ENCODE measurements at places on chromosomes 6 and 20. TPM values are rescaled to one million over a fixed set of nuclear protein-coding genes. Genes with fewer than 3 reads are reported as not detected.

- no peak for DNase-seq
Measured at GRCh38 chr6:161919691-161920090, 645.8 kb upstream of the AGPAT4 start.

DNA sequence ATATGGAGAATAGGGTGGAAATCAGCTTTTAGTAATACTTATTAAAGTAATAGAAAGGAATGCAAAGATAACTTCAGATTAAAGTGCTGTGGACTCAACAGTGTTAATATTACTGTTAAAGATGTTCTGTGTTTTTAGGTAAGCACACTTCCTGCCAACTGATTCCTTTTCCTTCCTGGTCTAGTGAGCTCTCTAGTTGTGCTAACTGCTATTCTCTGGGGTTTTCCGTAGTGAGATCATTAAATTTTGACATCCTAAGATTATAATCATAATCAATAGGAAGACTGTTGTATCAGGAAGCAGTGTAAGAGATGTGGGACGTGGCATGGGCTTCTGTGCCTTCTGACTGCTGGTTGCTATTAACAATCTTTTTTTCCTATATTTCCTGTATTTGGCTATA lies 1.2 kb upstream of the TMEM217 start:
- no peak for DNase-seq

The CAP2 gene
- 3.3 TPM for total RNA-seq

- DNase-seq = no peak
Measured at GRCh38 chr6:71619836-71620235, 266.5 kb upstream of the RIMS1 start.

The UBE2C gene
- not detected for total RNA-seq

The SLC24A3 gene
- total RNA-seq = 0.28 TPM

The ID4 gene
- total RNA-seq = 23.0 TPM

DNA sequence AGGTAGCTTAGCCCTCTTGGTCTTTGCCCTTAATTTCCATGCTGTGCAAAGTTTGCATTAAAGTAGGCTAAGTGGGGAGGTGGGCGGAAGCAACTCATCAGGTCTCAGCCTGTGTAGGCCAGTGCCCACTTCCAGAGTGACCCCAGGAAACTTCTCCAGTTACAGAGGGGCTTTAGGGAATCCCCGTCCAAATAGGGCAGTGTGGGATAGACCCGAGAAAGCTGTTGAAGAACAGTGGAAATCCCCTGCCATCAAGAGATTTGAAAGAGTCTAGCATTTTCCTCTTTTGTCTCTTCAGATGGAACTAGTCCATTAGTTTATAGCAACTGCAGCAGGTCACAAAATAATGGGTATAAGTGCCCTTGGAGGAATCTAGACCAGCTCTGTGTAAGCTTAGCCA lies 20.2 kb downstream of the SF3B5 start:
- no peak for DNase-seq

DNA sequence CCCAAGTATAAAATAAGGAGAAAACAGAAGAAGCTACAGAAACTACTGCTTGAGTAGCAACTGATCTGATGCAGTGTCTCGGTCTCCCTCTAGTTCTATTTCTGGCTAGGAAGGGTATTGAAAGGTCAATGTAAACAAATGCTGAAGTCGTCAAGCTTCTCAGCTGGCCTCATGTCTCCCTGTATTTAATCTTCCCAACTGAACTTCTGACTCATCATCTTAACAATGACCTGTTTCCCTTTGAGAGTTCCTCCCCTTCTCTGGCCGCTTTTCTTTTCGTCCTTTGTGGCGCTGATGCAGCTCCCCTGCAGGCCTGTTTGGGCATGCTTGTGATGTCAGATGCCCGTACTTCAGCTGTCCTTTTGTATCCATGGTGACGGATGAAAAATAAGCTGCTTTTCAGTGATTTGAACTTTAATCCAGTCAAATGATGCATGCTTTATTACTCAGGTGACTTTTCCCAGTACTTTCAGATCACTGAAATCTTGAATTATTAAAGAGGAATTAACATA lies 7.8 kb upstream of the LCA5 start:
- peak; percentile 43 for DNase-seq

GRCh38 chr6:20235041-20235440 lies 22.8 kb upstream of the MBOAT1 start:
- DNase-seq = no peak

DNA sequence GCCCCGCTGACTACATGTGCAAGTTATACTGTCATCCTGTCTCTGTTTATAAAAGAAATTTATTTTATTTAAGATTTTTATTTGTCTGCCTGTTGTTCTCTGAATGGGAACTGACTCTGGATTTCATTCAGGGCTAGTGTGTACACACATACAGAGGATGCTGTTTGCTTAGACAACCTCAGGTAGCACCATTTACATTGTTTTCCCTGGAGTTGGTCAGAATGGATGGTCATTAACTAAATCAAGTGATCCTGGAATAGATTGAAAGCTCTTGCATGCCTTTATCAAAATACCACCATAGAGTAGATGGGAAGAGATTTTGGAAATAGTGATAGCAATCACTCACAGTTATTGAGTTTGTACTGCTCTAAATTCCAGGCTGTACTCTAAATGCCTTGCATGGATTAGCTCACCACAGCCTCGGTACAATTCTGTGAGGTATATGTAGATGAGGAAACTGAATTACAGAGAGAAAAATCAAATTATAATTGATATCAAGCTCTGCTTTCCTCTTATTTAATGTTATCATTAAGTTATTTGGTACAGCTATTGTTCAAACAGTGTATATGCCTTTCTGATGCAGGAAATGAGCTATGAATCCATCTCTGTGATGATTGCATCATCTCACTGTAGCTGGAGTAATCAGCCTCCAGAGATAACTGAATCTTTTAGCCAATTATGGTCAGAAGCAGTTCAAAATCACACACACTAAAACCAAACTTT lies 51.9 kb downstream of the RNF217 start:
- DNase-seq = no peak

DNA sequence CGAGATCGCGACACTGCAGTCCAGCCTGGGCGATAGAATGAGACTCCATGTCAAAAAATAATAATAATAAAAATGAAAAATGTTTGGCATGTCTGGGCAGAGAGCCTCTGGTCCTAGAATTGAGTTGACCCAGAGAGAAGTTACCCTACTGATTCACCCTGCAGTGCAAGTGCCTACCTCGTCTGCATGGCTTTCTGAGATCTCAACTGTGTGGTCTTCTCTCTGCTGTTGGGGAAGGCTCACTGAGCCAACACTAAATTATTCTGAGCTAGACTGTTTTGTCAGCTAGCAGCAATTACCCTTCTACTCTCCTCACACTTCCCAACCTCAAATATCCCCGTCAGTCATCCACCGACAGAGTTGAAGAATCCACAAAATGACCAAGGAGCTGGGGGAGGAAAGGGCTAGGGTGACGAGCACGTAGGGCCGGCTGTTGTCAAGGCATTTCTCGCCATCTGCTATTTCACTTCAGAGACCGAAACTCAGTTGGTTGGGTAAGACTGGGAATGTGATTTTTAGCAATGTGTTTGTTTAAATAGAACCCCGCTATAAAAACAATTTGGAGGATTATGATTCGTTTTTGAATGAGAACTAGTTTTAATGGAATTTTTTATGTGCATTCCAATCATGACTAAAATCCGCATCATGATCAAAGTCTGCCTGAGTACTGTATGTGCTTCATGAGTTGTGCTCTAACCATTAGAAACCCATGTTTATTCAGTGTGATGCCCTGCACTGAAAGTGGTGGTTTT lies 9.4 kb downstream of the MAS1 start:
- no peak for DNase-seq

The CALHM4 gene
- not detected for total RNA-seq

The TPMT gene
- 7.4 TPM for total RNA-seq

- no peak for DNase-seq
Measured at GRCh38 chr20:32621891-32622584, 36.9 kb upstream of the NOL4L start.

GRCh38 chr6:28161410-28162079 lies 19.9 kb downstream of the ZKSCAN8 start:
- DNase-seq = peak; percentile 87

DNA sequence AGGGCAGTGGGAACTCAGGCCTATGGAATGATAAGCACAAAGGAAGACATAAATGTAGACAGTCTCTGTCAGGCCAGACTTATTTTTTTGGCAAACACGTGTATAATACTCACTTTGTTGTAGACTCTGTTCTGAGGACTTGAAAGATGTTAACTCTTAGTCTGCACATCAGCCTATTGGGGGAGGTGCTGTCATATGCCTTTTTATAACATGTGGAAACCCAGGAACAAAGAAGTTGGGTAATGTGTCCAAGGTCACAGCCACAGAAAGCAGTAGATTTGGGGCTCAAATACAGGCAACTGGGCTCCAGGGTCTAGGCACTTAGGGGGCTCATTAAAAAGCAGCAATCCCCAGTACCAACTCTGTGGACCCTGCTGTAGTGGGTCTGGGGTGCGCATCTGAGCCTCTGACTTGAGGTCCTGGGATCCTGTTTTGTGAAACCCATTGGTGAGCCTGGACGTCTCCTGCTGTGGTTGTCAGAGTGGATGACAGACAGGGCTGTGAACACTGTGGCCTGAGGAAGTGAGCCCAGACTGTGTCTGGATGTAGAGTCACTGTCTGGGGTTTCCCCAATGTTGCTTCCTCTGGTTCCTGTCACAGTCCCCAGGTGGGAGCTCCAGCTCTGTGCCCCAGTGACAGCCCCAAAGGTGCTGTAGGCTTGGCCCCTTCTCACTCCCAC lies 50.0 kb downstream of the CDH26 start:
- DNase-seq = no peak

The BMP2 gene
- 6.8 TPM for total RNA-seq

- no peak for DNase-seq
Measured at GRCh38 chr6:98779618-98780017, 54.8 kb upstream of the POU3F2 start.

DNA sequence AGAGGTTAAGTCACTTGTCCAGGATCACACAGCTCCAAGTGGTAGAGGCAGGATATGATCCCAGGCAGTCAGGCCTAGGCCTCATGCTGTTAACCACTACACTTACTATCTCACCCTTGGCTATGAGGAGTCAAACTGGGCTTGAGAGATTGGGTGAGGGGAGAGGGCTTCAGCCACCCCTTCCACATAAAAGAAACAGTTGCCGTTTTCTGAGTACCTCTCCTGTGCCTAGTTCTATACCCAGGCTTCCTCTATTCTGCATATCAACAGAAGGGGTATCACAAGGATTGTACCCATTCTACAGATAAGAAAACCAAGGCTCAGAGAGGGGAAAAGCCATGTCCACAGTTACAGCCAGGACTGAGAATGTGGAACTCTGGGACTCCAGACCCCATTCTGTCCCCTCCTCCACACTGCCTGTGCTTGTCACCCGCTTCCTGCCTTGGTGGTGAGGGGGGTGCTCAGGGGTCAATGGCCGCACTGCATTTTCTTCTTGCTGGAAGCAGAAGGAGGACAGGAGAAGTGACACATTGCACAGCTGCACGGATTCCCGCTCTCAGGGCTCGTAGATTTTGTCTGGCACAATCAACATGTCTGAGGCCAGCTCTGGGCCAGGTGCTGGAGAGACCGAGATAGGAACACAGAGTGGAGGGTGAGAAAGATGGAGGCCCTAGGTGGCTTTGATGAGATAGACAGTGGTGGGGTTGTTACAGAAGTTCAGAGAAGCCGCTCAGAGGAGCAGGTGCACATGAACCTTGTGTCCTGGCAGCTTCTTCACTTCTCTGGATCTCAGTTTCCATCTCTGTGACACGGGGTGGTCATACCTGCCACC lies 108.4 kb upstream of the PTPN1 start:
- DNase-seq = no peak

The SLC2A4RG gene
- 28.5 TPM for total RNA-seq

- no peak for DNase-seq
Measured at GRCh38 chr6:2061880-2062279, 183.5 kb downstream of the GMDS start.
